ENCODE measurements at places on chromosomes 5 and 9.

- no peak for DNase-seq
Observed at GRCh38 chr9:75002422-75003023, 25.6 kb downstream of the CARNMT1 start.

DNA sequence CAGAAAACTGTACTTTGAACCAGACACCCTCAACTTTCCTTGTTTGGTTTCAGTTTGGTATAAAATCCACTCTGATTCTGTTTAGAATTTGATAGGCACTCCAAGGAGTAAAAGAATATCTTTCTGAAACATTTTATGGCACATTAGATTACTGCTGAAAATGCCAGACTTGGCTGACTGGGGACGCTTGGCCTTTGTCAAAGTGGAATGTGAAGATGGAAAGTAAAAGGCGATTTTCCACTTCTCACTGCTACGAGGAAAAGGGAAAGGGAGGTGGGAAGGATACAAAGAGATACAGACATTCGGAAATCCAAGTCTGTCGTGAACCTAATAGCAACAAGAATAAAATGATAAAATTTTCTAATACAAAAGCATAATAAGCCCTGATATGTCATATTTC is 203.9 kb downstream of the DMRT2 start:
- no peak for DNase-seq

DNA sequence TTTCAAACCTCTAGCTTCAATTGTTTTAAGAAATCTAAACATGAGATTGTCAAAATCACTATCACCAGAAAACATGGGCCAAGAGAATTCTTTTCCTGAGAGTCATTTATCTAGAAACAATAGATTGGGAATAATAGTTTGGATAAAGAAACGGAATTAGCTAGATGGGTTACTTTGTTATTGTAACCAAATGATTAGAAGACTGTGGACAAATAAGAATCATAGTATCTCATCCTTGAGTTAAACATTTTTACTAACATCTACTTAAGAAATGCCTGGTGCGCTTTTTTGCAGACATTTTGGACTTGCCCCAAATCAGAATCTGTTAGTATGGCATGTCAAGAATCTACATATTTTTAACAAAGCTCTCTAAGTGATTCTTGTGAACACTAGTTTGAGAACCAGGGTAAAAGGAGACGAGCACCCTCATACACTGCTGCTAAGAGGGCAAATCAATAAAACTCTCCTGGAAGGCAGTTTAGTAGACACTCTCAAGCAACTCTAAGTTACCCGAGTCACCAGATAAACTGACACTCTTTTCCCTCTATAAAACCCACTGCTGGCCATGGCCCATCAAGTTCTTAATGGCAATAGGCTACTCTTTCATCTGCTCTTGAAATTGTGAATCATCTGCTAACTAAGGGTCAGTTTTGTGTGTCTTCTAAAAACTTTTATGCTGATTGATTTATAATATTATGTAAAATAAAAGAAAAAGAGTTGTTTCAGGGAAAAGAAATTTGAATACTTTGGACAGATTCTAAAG is 39.1 kb downstream of the TPD52L3 start:
- no peak for DNase-seq

GRCh38 chr5:149930043-149930748 is 14.4 kb downstream of the PDE6A start:
- no peak for DNase-seq

DNA sequence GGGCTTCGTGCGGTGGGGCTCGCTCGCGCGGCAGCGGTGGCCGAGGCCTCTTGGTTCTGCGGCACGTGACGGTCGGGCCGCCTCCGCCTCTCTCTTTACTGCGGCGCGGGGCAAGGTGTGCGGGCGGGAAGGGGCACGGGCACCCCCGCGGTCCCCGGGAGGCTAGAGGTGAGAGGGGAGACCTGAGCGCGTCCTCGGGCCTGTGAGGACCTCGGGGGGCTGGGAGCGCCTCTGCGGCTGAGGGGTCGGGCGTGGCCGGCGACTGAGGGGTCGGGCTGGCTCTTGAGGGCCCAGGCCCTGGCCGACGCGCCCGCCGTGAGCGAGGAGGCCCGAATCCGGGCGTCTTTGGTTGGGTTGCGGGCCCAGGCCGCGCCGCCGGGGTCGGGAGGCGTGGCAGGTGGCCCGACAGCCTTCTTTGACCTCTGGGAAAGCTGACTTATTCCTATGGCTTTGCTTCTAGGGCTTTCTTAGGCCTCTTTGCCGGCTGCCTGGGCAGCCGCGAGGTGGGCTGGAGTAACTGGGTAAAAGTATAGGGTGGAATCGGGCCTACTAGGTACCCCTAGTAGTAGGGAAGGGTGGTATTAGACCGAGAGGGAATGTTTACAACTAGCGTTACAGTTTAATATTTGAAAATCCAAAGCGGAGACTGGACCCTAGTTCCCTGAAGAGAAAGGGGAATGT is at the start of gene CANX:
Gene CANX, plus strand, starts transcription at position 33 of the 681 bp plus-strand sequence. CDS start 6,715 bp downstream, outside the sequence.
- DNase-seq: no peak

DNA sequence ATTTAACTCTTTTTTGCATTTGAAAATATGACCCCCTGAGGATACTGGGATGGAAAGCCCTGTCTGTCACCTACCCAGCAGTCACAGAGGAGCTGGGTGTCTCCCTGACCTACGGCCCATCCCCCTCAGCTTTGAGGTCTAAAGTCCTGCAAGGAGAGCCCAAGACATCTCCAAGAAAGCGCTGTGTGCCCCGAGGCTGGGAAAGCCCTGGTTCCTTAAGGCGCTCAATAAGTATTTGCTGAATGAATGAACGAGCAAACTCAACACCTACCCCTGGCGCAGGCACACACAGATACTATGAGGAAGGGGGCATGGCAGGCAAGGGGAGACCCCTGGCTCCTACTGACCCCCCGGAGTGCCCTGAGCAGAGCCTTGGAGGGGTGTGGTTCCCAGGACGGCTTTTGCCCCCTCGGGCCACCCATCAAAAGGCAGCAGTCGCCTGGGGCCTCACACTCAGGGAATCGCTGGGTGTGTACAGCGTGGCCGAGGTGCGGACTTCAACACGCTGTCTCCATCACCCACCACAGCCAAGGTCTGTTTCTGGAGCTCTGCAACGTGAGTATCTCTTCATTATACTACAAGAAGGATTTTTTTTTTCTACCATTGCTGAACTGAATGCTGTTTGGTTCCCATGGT is 211.6 kb downstream of the ERCC6L2 start:
- DNase-seq: no peak

GRCh38 chr5:118796081-118796480 is 192.3 kb downstream of the DTWD2 start:
- DNase-seq: no peak

GRCh38 chr9:19180991-19181390 is 49.5 kb upstream of the DENND4C start:
- no peak for DNase-seq

DNA sequence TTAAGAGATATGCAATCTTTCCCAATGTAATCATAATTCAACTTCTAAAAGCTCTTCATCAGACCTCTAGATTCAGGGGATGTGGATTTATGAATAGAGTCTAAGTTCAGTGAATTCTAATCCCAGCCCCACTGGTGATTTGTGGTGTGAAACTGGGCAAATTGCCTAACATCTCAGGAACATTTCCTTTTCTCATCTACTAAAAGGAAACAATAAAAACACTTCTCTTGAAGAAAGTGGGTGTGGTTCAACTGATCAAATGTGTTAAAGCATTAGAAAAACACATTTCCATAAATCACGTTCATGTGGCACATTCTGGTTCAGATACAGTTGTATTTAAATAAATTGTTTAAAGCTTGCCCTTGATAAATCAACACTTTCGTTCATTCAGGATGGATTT is 631.7 kb upstream of the CDH6 start:
- no peak for DNase-seq

All from iris pigment epithelial cell (primary cell).